ENCODE measurements at places on chromosomes 12 and 14.

GRCh38 chr12:15779925-15780324 is 9.3 kb downstream of the EPS8 start:
- no peak for DNase-seq

- DNase-seq: no peak
These were observed 54.1 kb upstream of the GNG2 start for GRCh38 chr14:51806026-51807023.

DNA sequence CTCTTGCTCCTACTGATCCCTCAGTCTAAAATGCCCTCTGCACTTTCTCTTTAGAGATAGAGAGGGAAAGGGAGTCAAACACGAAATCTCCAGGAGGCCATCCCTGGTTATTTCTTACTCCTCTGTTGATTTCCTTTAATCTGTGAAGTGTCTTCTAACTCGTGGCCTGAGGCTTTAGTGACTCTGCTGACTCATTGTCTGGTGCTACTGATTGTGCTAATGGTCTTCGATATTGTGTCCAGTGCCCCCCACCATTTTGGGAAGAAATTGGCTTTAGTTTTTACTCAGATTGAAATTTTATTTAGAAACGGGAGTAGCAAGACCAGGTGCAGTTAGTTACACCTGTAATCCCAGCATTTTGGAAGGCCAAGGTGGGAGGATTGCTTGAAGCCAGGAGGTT is 839 bp downstream of the CLEC9A start:
- DNase-seq: no peak

GRCh38 chr12:54437243-54437642 is 18.2 kb upstream of the ITGA5 start:
- no peak for DNase-seq

- no peak for DNase-seq
These were observed 1421.0 kb upstream of the FLRT2 start for GRCh38 chr14:84108746-84109457.

GRCh38 chr12:119274636-119275065 is 59.9 kb upstream of the CCDC60 start:
- DNase-seq: no peak

DNA sequence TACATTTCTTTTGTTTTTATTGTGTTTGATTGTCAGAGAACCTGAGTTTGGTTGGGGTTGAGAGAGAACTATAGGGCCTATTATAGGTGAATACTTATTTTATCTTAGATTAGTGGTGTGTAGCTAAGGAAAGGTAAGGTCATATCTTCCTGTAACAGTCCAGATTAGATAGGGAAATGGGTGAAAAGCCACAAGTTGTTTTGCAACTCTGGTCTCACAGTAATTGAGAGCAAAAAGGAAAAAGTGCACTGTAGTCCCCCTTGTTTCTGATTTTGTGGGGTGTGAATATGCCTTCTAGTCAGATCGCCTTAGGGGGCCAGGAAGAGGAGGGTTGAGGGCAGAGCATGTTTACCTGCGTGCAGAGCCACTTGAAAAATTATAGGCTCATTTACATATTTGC is 8.9 kb downstream of the MSRB3 start:
- no peak for DNase-seq

GRCh38 chr12:39369756-39370155 is 73.2 kb downstream of the KIF21A start:
- DNase-seq: no peak

GRCh38 chr12:50353404-50353803 is 43.0 kb downstream of the FAM186A start:
- DNase-seq: no peak

DNA sequence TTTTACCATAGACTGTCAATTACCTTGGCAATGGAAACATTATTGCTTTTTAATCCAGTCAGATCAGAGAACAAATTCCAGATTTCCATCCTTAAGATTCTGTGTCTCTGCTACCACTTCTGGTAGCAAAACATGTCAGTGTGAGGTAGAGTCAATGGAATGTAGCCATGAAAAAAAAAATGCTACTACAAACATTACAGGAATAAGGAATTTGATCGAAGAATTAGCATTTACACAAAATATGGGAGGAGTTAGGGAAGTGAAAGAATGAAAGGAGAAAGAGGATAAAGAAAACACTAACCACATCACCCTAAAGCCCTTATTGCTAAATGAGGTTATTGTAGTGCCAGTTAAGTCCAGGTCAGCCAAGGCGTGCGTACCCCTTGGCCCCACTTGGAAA is 9.2 kb downstream of the MED21 start:
- DNase-seq: no peak

All from midbrain (tissue), 1 donor.